ENCODE measurements at places on chromosomes 5 and 9.

- no peak for DNase-seq
Observed at GRCh38 chr5:19229179-19229835, 758.7 kb downstream of the CDH18 start.

GRCh38 chr9:130237076-130237475 lies 28.5 kb upstream of the HMCN2 start:
- no peak for DNase-seq

- no peak for DNase-seq
Observed at GRCh38 chr5:81363093-81363871, 30.7 kb downstream of the ACOT12 start.

DNA sequence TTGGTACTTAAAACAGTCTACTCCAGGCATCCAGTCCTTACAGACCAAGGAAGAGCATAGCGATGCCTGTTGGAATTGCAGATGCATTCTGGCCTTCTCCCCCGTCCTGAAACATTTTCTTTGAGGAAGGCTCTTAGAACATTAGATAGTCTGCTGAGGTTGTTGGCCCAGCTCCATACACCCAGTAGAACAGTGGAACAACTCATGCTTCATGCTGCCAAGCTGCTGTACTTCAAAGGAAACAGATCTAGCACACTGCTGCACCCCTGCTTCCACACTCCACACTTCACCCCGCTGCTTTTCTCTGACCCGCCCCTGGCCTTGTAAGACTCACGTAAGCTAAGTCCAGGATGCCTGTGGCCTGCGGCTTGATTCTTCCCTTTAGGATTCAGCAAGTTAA lies 33.4 kb upstream of the NCS1 start:
- DNase-seq, result no peak

GRCh38 chr5:92467695-92468094 lies 1084.6 kb upstream of the ARRDC3 start:
- no peak for DNase-seq

DNA sequence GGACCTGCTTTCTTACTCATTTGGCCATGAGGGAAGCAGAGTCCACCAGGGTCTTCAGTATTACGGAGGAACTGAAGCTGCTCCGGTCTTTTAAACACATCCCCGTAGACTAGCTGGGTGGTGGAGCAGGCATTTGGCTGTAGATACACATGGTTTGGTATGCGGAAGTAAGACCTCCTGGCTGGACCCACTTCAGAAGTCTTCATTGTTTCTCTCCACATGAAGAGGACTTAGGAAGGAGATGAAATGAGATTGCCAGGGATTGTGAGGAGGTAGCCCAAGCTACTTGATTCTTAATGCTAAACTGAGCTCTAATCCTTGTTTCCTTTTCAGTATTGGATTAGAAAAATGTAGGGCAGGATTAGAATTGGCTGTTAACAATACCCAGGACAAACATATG lies 32.9 kb downstream of the STXBP1 start:
- no peak for DNase-seq

DNA sequence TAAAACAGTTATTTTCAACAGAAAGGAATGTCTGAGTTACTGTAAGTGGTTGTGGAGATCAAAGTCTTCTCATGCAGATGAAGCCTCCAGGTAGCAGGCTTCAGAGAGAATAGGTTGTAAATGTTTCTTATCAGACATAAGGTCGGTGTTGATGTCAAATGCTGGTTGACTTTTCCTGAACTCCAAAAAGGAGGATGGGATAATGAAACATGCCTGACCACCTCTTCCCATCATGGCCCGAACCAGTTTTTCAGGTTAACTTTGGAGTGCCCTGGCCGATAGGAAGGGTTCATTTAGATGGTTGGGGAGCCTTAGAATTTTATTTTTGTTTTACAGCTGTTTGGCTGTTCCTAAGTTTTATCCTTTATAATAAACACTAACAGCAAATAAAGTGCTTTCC lies 478.4 kb downstream of the ACTL7B start:
- DNase-seq, result no peak

DNA sequence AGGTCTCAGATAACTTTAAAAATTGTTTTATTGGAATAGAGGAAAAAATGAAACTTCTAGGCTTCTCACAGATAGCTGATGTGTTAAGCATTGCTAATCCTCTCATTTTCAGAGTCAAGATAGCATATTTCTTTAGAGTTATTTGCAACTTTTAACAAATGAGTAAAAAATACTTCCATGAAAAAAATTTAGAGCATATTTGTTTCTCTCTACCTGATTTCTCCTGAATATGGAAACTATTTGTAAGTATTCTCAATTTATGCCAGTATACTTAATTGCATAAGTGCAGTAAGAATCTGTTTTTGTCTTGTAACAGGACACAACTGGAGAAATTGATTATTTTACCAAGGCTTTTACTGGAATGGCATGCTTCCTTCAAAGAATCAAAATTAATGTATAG lies 3.6 kb upstream of the TRIM32 start:
- no peak for DNase-seq

GRCh38 chr9:93451849-93452709 lies 594 bp downstream of the FAM120A start:
- DNase-seq, result peak; percentile 23

GRCh38 chr5:69450116-69450515 lies 35.2 kb downstream of the MARVELD2 start:
- DNase-seq, result no peak

GRCh38 chr9:18256568-18256967 lies 217.4 kb upstream of the ADAMTSL1 start:
- no peak for DNase-seq

DNA sequence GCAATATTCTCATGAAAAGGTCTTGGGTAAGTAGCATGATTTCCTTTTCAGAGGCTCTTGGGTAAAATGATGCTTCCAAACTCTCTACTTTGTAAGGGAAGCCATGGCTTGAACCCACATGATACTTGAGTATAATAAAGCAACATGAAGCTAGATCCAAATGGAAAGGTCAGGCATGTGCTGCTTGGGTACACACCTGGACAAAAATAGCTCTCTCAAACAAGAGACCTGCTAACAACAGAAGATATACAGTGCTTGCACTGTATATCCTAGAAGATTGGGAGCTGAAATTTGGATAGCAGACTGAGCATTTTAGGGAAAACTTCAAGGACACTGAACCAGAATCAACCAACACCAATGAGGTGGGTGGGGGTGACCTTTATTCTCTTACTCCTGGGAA lies 40.2 kb downstream of the NMUR2 start:
- DNase-seq, result no peak

DNA sequence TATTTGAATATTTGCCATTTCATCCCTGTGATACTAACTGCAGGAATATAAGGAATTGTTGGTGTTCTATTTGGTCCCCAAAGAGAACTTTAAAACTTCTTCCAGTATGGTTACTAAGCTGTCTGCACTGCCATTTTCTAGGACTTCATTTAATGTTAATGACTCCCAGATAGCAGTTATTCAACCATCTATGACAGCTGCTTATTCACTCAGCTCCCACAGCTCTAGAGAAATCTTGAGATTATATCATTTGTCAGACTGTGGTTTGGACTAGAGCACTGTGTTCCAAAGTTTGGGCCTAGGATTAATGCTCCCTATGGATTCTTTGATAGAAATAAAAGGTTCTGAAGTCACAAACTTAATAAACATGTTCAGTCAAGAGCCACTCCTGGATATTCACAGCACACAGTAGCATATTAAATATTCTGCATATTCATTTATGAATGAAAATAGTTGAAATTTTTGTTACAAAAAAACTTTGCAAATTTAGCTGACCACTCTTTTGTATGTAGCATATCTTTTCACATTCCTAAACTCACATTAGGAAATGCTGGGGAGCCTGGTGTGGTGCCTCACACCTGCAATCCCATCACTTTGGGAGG lies 173.7 kb downstream of the NFIB start:
- no peak for DNase-seq

- DNase-seq, result no peak
Observed at GRCh38 chr9:18910916-18911315, 122.1 kb downstream of the SAXO1 start.

All from stimulated activated CD4-positive, alpha-beta T cell treated with anti-CD3 and anti-CD28 coated beads, Interleukin-1b, Interleukin-23, amount 100 ng/mL, for 24 hours (primary cell).